ENCODE measurements at places on chromosomes 5 and 9.

GRCh38 chr9:133934482-133935232 lies 57.5 kb downstream of the VAV2 start:
- DNase-seq = peak; percentile 69

- DNase-seq = peak; percentile 77
Observed at GRCh38 chr9:12640016-12640587, 53.1 kb upstream of the TYRP1 start.

- no peak for DNase-seq
Observed at GRCh38 chr5:13566871-13567339, 377.6 kb downstream of the DNAH5 start.

- no peak for DNase-seq
Observed at GRCh38 chr5:79456400-79456799, 57.5 kb downstream of the HOMER1 start.

- DNase-seq = no peak
Observed at GRCh38 chr9:85501882-85502281, 239.9 kb downstream of the AGTPBP1 start.

DNA sequence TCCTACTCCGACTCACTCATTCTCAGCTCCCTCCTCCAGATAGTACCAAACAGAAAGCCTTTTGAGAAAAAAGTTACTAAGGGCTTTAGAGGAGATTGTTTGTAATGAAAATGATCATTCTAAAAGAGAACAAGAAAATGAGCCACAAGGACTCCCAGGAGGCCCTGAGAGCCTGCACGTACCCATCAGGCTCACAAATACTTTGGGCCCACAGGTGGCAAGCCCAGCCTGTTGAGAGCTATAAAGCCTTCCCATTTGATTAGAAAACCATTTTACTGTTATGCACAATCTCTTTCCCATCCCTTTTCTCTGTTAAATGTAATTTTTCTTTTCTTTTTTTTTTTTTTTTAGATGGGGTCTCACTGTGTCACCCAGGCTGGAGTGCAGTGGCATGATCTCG lies 136.1 kb downstream of the LHFPL2 start:
- no peak for DNase-seq

- DNase-seq = no peak
Observed at GRCh38 chr9:107963246-107963645, 473.7 kb upstream of the KLF4 start.

GRCh38 chr5:43572357-43572756 lies 15.5 kb upstream of the PAIP1 start:
- DNase-seq = no peak

DNA sequence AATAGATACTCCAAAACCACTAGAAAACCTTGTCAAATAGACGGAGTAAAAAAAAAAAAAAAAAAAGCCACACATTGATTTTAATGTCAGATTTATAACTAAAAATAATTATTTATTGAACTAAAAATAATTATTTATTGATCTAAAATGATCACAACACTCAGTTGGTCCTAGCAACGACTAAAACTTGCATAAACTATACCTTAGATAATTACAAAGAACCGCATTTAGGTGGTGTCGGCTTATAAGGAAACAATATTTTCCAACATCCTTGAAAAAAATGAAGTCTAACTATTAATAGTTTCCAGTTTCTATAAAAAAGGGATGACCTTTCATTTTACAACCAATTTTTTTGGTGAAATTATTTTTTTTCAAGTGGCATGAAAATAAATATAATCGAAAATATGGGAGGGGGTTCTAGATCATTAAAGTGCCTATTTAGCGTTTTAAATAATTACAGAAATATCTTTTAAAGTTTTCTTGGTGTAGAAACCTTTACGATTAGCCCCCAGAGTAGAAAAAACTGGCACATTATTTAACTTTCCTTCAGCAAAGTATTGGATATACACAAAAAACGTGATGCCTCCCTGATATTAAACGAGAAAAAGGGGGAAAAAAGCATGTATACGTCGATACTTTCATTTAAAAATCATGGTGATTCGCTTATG lies 3.7 kb downstream of the ARRDC3 start:
- no peak for DNase-seq

GRCh38 chr5:82597437-82597836 lies 319.3 kb upstream of the RPS23 start:
- DNase-seq = no peak

- DNase-seq = peak; percentile 86
Observed at GRCh38 chr5:35884191-35884769, 27.6 kb downstream of the IL7R start.

DNA sequence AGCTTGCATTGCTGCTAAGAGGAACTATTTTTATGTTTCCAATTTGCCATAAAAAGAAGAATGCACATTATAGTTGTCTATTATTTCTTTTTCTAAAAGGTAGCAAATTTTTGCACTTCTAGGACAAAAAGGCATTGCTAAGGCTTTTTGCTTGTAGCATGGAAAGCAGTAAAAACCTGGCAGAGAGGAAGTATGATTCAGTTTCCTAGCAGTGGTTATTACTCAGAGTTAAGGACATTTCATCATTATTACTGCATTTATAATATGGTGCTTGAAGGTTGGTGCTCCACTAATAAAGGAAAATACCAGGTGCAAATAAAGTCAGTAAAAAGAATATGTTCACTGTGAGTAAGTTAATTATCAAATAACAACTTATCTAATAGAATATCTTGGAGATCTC lies 179.8 kb upstream of the PLPPR1 start:
- DNase-seq = no peak

DNA sequence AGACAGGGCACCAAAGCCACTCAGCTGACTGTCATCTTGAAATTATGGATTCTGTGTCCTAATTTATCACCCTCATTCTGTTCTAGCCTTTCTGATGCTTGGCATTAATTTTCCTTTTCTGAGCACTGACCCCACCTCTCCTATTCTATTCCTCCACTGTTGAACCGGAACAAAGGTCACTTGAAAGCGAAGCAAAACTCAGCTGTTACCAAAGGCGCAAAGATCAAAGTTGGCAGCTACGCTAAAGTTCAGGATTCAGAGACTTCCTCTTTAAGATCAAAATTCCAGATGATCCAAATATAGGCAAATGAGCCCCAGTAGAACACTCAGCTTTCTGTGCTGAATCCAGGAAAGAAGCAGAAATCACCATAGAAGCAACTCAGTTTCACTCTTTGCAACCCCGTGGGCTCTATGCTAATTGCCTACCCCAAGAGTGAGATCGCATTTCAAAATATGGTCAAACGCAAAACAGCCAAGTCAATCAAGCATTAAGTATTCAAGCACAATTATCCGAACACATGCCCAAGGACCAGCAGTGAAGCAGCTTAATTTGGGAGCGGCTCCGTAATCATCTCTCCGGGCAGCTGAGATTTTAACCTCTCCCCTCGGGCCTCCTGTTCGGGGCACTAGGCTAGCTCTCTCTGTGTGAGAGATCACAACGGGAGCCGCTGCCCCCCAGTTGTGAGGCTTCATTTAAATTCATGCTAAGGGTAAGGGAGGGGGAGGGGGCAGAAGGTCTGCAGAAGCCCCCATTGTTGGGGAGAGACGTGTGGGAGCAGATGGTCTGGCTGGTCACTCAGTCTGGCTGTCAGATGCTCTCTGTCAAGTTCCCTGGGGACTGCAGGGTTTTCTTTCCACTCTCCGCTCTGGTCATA lies 288.6 kb downstream of the ELAVL2 start:
- DNase-seq = no peak

GRCh38 chr9:116154334-116154975 lies 864 bp downstream of the PAPPA start:
- no peak for DNase-seq
